ENCODE measurements at places on chromosomes 6 and 20.

- DNase-seq, result no peak
Observed at GRCh38 chr6:73209117-73209516, 16.2 kb downstream of the KHDC1L start.

- DNase-seq, result no peak
Observed at GRCh38 chr6:149111556-149112115, 205.9 kb upstream of the TAB2 start.

DNA sequence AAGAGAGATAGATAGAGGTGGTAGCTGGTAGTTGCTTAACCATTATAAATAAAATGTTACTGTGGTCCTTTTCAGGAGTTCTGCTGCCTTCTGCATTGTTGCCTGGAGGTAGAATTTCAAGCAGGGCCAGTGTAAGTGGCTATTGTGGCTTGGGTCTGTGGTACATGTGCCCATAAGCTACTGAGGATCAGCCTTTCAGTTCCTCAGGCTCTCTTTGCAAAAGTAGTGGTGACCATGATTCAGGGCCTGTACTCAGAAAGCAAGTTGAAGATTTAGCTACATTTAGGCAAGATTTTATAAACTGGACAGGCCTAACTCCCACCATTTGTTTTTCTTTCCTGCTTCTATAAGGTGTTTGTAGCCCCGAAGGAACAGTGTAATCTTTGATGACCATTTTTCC, 199.0 kb downstream of the PDE7B start:
- DNase-seq, result no peak

- DNase-seq, result no peak
Observed at GRCh38 chr6:33207552-33208090, 679 bp upstream of the RING1 start.

- no peak for DNase-seq
Observed at GRCh38 chr6:139570166-139570565, 195.7 kb upstream of the CITED2 start.

DNA sequence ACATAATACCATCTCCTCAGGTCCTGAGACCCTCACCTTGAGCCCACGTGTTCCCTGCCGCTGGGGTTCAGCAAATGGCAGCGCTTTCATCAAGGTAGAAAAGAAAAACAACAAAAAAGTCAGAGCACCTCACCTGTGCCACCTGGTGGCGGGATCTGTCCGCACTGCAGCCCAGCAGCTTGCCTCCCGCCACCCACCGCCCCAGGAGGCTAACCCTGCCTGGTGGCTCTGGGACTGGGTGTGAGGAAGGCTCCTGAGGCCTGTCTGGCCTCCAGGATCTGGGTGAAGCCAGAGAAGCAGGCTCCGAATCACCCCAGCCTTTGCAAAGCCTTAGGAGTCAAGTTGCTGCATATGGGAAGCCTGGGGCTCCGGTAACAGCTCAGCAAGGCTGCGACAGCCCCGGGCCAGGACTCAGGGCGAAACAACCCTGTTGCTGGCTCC, 270.8 kb downstream of the BMP7 start:
- no peak for DNase-seq

DNA sequence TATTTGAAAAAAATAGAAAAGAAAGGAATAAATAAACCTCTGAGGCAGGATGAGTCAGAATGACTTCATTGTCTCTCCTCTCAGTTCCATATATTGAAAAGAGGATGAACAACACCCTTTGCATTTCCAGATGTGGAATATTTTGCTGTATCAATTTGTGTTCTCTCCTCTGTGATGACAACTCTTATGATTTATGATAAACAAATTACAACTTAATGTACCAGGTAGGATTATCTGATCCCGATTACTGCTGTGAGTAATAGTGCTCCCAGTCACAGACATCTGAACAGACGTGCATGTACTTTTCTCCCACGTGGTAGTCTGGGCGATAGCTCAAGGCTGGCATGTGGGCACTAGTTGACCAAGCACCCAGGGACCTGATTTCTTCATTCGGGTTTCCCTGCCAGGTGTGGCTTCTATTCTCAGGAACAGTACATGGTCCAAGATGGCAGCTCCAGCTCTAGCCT, 142.1 kb upstream of the SULF2 start:
- DNase-seq, result no peak

DNA sequence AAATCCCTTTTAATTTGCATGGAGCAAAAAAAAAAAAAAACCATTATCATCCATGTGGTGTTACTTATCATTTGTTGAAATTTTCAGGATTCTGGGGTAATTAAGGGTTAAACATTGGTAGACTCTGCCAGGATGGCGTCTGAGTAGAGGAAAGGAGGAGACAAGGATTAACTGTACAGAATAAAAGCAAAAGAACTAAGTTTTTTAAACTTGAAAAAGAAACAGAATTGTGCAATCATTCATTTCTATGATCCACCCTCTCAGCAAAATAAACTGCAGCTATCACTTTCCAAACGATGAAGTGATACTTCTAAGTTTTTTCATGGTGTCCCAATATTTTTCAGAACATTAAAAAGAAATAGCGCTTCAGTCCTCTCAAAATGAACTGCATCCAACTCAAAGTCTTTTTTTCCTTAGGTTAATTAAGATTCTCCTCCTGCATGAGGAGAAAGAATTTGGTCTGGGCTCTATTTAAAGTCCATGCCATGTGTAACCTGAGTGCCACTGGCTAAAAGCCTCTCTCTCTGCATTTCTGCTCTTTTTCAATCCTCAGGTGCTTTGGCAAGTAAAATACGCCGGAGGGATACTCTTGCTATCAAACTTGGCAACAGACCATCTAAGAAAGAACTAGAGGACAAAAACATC, 69.5 kb upstream of the LTV1 start:
- DNase-seq, result peak; percentile 49

DNA sequence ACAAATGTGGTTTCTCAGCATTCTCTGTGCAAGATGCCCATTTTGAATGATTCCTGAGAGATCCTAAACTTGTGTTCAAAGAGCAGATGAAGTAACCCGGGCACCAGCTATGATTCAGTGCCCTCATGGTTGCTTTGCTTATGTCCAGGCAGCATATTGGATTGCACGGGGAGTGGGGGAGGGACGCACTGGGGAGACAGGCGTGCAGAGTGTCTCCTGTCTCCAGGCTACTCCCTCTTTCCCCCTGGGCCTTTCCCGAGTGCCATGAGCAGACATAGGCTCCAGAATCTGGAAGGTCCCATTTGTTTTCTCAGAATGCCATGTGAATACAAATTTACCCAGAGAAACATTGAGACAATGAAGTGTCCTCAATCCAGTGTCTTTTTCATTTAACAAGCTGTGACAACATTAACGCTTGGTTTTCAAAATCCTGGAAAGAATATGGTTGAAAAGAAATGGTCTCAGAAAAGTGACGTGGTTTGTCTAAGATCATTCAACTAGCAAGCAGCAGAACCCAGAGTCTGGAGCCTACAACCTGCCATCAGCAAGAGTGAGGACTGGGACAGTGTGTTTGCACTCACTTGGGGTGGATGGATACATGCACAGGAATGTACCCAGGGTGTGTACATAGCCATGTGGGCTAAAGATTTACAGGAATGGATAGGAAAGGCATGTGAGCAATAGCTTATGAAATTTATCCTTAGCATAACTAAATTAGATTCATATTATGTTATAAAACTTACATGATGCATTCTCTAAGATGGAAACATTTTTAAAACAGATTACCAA, 4.2 kb downstream of the SYNDIG1 start:
- DNase-seq, result no peak

- DNase-seq, result no peak
Observed at GRCh38 chr20:30594112-30594511, 663.4 kb upstream of the DEFB115 start.

DNA sequence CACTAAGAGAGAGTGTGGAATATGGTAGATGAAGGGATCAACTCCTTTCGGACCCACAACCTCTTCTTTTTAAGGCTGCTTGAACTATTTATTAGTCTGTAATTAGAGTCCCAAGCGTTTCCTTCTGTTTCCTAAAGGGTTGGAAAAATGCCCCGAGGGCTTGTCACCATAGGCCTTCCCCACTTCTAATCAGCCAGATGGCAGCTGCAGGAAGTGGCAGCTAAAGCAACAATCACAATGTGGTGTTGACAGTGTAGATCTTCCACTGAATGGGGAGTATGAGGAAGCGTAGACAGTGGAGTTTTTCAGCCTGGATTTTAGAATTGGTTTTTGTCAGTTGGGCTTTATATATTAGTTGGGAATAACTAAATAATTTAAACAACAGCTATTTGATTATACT, 40.6 kb downstream of the SLC35D3 start:
- DNase-seq, result no peak

- no peak for DNase-seq
Observed at GRCh38 chr20:5434116-5434515, 117.4 kb upstream of the PROKR2 start.

Measured in fibroblast of the conjunctiva (primary cell).